Left lung (tissue), 14 donors: ENCODE measurements at places on chromosomes 11 and 22. TPM values are rescaled to one million over a fixed set of nuclear protein-coding genes. Genes with fewer than 3 reads are reported as not detected.

The E2F8 gene
- 3.2 TPM for total RNA-seq

The KDM4E gene
- total RNA-seq, result not detected

The RCOR2 gene
- 0.45 TPM for total RNA-seq

The FAM111B gene
- 11.4 TPM for total RNA-seq

The TP53AIP1 gene
- total RNA-seq, result 0.39 TPM

The HORMAD2 gene
- total RNA-seq, result not detected
